Fibroblast of lung (primary cell): ENCODE measurements at places on chromosomes 13 and 19.
A peak's percentile ranks its signal among the peaks of the same experiment; 100 is the strongest.

- DNase-seq = no peak
Observed at GRCh38 chr19:19296953-19297689, 23.2 kb downstream of the SUGP1 start.

DNA sequence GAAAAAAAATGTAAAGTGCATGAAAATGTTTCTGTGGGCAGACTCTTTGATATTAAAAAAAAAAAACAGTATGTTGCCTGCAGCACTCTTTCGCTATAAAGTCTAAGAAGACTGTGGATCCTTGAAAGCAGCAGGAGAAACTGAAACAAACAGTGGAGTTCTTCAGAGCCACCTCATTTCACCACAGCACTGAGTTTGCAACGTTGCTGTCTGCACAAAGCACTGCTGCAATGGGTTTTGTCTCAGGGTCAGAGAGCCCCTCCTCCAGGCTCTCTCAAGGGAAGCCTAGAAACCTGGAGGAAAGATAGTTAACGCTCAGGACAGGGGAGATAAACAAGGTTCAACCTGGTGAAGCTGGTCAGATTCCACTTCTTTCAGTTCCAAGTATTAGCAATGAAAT, 248.7 kb downstream of the EFNB2 start:
- no peak for DNase-seq

DNA sequence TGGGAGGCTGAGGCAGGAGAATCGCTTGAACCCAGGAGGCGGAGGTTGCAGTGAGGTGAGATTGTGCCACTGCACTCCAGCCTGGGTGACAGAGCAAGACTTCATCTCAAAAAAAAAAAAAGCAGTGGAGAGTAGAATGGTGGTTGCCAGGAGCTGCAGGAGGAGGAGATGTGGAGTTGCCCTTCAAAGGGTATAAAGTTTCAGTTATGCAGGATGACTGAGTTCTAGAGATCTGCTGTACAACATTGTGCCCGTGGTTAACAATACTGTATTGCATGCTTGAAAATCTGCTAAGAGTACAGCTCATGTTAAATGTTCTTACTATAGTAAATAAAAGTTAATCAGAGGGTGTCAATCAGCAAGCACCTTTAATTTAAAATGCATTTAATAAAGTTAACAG, 28.4 kb upstream of the LATS2 start:
- DNase-seq = no peak

GRCh38 chr19:2327773-2328400, 499 bp downstream of the LSM7 start:
- peak; percentile 92 for DNase-seq

DNA sequence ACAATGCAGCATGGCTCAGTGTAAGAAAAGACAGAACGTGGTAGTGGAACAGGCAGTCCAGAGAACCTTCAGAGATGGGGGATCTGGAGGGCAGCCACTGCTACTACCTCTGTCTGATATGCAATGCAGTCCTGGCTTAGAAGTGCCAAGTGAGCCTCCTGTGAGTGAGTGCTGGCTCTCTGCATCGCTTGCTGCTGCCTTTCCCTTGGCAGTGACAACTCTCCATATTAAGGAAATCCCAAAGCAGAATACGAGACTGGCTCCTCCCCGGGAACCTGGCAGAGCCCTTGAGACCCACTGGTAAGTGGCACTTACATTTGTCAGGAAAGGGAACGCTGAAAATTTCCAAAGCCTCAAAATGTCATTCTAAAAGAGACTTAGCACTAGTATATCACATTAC, 7.5 kb downstream of the DOCK9 start:
- DNase-seq = no peak

GRCh38 chr19:42132851-42133528, 744 bp upstream of the POU2F2 start:
- no peak for DNase-seq

DNA sequence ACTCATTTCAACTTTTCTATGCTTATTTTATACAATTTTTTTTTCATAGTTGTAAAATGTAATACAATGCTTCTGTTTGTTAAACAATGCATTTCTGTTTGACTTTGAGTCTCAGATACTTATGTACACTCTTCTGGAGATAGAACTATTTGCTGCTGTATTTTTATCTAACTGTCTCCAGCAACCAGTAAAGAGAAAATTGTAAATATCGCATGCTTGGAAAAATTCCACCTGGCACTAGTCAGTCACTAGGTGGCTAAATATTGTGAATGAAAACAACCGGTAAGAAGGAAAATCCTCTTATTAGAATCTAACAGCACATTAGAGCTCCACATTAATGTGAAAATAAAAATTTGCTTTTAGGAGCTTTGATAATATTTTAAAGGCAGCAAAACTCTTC, 876.5 kb downstream of the PCDH9 start:
- DNase-seq = no peak

DNA sequence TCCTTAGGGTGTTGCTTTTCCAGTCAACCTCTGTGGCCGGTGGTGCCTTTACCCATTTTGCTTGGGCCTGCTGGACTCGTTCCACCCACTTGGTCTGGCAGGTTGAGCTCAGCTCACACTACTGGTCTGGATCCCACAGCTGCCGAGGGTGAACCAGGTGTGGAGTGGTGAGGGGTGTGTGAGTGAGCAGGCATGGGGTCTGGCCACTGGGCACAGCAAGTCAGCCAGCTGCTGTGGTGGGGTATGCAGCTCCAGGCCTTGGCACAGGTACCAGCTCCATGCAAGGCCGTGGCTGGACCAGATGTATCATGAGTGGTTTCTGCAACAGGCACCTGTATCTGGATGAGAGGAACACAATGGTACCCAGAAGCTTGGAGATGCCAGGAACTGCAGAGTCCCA, 277.6 kb upstream of the KLHL1 start:
- no peak for DNase-seq

- DNase-seq = no peak
Observed at GRCh38 chr19:48466561-48467325, 2.4 kb upstream of the CYTH2 start.

- DNase-seq = no peak
Observed at GRCh38 chr19:44924243-44924725, 9.9 kb downstream of the APOC1 start.

- peak; percentile 91 for DNase-seq
Observed at GRCh38 chr13:99320693-99321481, 13.7 kb upstream of the GPR183 start.

DNA sequence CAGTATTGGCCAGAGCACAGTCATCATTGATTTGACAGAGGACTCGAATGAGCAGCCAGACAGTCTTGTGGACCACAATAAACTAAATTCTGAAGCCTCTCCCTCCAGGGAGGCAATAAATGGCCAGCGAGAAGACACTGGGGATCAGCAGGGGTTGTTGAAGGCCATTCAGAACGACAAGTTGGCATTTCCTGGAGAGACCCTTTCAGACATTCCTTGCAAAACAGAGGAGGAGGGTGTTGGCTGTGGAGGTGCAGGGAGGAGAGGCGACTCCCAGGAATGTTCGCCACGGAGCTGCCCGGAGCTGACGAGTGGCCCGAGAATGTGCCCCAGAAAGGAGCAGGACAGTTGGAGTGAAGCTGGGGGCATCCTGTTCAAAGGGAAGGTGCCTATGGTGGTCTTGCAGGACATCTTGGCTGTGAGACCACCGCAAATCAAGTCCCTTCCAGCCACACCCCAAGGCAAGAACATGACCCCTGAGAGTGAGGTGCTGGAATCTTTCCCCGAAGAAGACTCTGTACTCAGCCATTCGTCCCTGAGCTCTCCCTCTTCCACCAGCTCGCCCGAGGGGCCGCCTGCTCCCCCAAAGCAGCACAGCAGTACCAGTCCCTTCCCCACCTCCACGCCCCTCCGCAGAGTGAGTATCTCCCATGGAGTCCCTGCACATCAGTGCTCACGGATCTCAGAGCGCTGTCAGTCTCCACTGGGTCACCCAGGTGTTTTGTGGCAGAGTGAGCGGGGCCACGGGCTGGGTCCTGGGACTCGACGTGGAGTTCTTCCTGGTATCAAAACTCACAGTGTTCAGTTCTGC, 6.9 kb downstream of the CHAF1A start:
- DNase-seq = no peak

- DNase-seq = no peak
Observed at GRCh38 chr13:81393110-81393509, 1052.2 kb upstream of the SPRY2 start.

- no peak for DNase-seq
Observed at GRCh38 chr19:29293292-29293691, 80.3 kb upstream of the UQCRFS1 start.

- DNase-seq = no peak
Observed at GRCh38 chr13:110518571-110518970, 43.0 kb downstream of the RAB20 start.

- DNase-seq = no peak
Observed at GRCh38 chr13:33543631-33544265, 258.2 kb upstream of the STARD13 start.

GRCh38 chr19:7902796-7903243, 857 bp upstream of the MAP2K7 start:
- DNase-seq = no peak

- DNase-seq = no peak
Observed at GRCh38 chr13:31919971-31920726, 111.4 kb upstream of the FRY start.

GRCh38 chr19:18167975-18168645, 5.5 kb upstream of the IFI30 start:
- no peak for DNase-seq

GRCh38 chr13:31807090-31807541, 67.8 kb downstream of the RXFP2 start:
- DNase-seq = no peak

GRCh38 chr19:2089001-2089711, 7.0 kb downstream of the MOB3A start:
- peak; percentile 39 for DNase-seq

- no peak for DNase-seq
Observed at GRCh38 chr19:58243351-58243750, 14.6 kb downstream of the ZNF544 start.

DNA sequence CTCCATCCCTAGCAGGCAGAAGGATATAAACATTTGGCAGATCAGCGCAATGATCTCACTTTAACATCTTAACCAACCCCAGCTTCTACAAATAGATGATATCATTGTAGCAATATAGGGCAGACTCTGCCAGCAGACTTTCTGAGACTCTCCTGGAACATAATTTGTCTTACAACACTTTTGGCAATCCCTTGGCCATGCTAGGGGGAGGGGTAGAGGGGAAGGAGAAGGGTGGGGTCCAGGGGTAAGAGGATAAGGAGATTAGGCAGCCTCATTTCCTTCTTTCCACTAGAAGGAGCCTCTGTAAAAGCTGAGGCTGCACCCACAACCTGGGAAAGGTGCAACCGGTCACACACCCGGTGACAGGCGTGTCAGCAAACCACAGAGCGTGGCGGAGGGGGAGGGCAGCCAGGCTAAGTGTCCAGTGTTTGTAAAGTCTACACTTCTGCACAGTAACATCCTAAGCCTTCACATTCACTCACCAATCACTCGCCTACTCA, 8.7 kb upstream of the UBAC2 start:
- peak; percentile 36 for DNase-seq

GRCh38 chr13:36131931-36132297, 732 bp upstream of the DCLK1 start:
- peak; percentile 55 for DNase-seq

- no peak for DNase-seq
Observed at GRCh38 chr13:65868099-65868498, 1362.0 kb downstream of the PCDH9 start.

GRCh38 chr19:55525289-55526101, 11.4 kb downstream of the SBK2 start:
- DNase-seq = no peak

GRCh38 chr19:29634423-29635130, 28.5 kb downstream of the POP4 start:
- DNase-seq = no peak

- no peak for DNase-seq
Observed at GRCh38 chr19:1806184-1807029, 5.7 kb downstream of the ATP8B3 start.

- DNase-seq = no peak
Observed at GRCh38 chr19:37946132-37946531, 39.1 kb downstream of the SIPA1L3 start.

- DNase-seq = no peak
Observed at GRCh38 chr19:47725759-47726401, 12.7 kb downstream of the EHD2 start.

GRCh38 chr19:6253954-6254733, 25.6 kb downstream of the MLLT1 start:
- no peak for DNase-seq

DNA sequence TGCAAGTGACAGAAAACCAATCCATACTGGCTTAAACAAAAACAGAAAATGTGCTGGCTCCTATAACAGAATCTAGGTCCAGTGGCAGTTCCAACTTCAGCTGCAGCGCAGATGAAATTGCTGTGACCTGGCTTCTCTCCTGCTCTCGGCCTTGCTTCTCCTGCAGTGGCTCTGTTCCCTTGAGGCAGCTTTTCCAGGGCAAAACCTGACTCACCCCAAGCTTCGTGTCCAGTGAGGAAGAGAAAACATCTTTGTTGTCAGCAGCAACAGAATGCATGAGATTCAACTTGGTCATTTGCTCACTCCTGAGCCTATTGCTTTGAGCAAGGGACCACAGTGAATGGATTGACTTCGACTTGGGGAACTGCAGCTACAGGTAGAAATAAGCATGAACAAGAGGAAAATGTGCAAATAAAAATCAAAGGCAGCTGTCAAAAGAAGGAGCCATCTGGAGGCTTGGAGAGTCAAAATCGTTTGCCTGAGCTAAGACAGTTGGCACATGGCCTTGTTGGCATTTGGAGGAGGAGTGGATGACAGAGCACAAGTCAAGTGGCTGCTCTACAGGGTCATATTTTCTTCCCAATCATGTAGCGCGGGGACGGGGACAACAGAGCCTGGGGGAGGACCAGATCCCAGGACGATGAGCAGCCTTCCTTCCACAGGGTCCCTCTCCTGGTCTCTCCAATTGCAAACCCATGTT, 523.4 kb downstream of the FGF9 start:
- no peak for DNase-seq

DNA sequence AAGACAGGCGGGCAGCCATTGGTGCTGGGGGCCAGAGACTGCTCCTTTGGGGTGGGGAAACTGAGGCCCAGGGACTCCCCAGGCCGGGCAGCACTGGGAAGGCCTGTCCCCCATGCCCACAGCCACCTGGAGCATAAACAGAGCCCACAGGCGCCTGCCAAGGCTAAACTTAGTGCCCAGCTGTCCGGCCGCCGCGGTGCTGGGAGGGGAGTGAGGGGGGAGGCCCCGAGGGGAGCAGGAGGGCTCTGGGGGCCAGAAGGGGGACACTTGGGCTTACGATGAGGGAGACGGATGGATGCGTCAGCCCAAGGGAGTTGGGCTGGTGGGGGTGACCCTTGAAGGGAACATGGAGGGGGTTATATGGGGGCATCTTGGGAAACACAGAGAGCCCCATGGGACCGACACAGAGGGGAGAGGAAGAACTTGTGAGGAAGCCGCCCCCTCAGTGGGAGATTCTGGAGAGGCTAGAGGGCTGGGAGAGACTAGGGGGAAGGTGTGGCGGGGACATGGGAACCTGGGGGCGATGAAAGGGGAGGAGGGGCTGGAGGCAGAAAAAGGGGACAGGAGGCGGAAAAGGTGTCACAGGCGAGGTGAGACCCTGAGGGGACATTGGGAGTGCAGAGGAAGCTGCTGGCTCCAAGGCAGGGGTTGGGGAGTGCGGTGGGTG, 2.2 kb downstream of the CERS1 start:
- no peak for DNase-seq

- DNase-seq = no peak
Observed at GRCh38 chr13:23865026-23865425, 24.2 kb downstream of the MIPEP start.
